ENCODE measurements at places on chromosomes 11 and 22. TPM values are rescaled to one million over a fixed set of nuclear protein-coding genes. Genes with fewer than 3 reads are reported as not detected.

GRCh38 chr22:27556371-27556770 lies 245.2 kb downstream of the MN1 start:
- no peaks in the 10 kb centered on the region for H3K4me1 ChIP-seq
- no peak overlapping the region for H3K27ac ChIP-seq
- no peaks in the 10 kb centered on the region for H3K36me3 ChIP-seq

GRCh38 chr11:64879244-64879900 lies 951 bp upstream of the EHD1 start:
- H3K27me3 ChIP-seq = no peaks in the 10 kb centered on the region
- peak overlapping the region; percentile 93 for H3K27ac ChIP-seq
- H3K36me3 ChIP-seq = peaks cover 28% of the 10 kb centered on the region
- H3K4me3 ChIP-seq = peak overlapping the region; percentile 94
- H3K4me1 ChIP-seq = peaks cover 68% of the 10 kb centered on the region

DNA sequence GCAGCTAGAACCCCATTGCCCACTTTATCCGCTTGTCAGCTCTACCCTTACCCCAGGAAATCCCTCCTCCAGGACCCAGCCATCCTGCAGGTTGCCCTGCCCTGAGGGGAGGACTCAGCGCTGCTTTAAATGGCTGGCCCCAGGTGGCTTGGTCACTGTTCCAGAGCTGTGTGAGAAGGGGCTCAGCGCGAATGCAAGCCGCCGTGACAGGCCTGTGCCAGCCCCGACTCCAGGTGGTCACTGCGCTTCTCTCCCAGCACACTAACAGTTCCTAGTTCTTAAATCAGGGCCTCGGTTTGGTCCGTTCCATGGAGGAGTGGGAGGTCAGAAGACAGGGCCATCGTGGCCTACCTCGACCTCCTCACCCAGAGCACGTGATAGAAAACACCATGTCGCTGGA lies 65.7 kb upstream of the TBCEL start:
- peaks cover 2% of the 10 kb centered on the region for H3K27me3 ChIP-seq
- H3K4me1 ChIP-seq = peaks cover 7% of the 10 kb centered on the region
- DNase-seq = no peak
- no peak overlapping the region for H3K4me3 ChIP-seq

DNA sequence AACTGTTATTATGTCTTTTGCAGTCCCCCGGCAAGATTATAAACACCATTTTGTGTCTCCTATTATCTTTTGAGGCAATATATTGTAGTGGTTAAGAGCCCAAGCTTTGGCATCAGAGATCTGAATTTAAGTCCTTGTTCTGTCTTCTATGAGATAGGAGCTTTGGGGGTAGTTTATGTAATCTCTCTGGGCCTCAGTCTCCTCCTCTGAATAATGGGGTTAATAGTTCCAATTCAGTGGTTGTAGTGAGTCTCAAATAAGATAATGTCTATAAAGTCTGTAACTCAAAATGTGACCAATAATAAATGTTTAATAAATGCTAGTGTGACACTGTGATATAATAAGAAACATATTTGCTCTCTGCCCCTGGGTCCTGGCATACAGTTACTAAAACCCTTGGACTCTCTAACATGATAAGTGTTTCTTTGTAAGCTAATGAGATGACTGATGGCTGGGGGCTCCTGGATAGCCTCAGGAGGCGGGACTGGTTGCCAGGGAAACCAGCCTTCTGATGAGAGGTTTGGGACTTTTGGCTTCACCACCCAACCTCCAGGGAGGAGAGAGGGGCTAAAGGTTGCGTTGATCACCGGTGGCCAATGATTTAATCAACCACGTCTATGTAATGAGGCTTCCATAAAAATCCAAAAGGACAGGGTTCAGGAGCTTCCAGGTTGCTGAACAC lies 183.4 kb upstream of the MTMR2 start:
- H3K27me3 ChIP-seq = no peaks in the 10 kb centered on the region
- peaks cover 8% of the 10 kb centered on the region for H3K4me1 ChIP-seq
- H3K36me3 ChIP-seq = peaks cover 5% of the 10 kb centered on the region
- H3K4me3 ChIP-seq = no peak overlapping the region
- H3K27ac ChIP-seq = no peak overlapping the region

DNA sequence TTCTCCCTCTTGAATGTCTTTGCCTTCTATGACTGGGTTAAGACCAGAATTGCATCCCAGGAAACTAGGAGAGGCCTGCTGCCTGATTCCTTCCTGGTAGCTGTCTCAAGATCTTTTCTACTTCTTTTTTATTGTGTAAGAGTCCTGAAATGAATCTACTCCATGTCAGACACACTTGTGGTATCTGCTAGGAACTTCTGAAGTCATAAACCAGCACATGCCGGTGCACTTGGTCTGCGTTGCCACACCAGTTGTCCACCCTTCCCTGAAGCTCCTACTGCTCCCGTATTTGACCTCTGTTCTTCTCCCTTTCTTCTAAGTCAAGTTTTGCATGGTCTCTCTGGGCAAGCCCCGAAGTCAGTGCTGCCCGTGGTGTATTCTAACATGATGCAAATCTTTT lies 644.2 kb downstream of the ETS1 start:
- no peaks in the 10 kb centered on the region for H3K36me3 ChIP-seq
- H3K4me3 ChIP-seq = no peak overlapping the region
- H3K27me3 ChIP-seq = peaks cover 8% of the 10 kb centered on the region
- no peak for DNase-seq
- no peak overlapping the region for H3K27ac ChIP-seq

- no peak overlapping the region for H3K4me3 ChIP-seq
- H3K27ac ChIP-seq = no peak overlapping the region
- peaks cover 3% of the 10 kb centered on the region for H3K27me3 ChIP-seq
- no peaks in the 10 kb centered on the region for H3K4me1 ChIP-seq
- H3K36me3 ChIP-seq = no peaks in the 10 kb centered on the region
Observed at GRCh38 chr11:8252388-8252787, 11.3 kb downstream of the LMO1 start.

- no peak overlapping the region for H3K27ac ChIP-seq
- peaks cover 45% of the 10 kb centered on the region for H3K36me3 ChIP-seq
- no peak for DNase-seq
- no peak overlapping the region for H3K4me3 ChIP-seq
- H3K4me1 ChIP-seq = no peaks in the 10 kb centered on the region
- H3K27me3 ChIP-seq = no peaks in the 10 kb centered on the region
Observed at GRCh38 chr11:19173964-19174638, 27.7 kb downstream of the CSRP3 start.

GRCh38 chr11:73661035-73661628 lies 14.8 kb downstream of the PLEKHB1 start:
- no peaks in the 10 kb centered on the region for H3K36me3 ChIP-seq
- peak; percentile 87 for DNase-seq
- no peak overlapping the region for H3K4me3 ChIP-seq

GRCh38 chr11:77506857-77507256 lies 33.0 kb upstream of the PAK1 start:
- H3K27me3 ChIP-seq = peaks cover 38% of the 10 kb centered on the region
- H3K27ac ChIP-seq = no peak overlapping the region
- H3K4me3 ChIP-seq = no peak overlapping the region
- H3K36me3 ChIP-seq = no peaks in the 10 kb centered on the region
- DNase-seq = no peak
- H3K4me1 ChIP-seq = no peaks in the 10 kb centered on the region

DNA sequence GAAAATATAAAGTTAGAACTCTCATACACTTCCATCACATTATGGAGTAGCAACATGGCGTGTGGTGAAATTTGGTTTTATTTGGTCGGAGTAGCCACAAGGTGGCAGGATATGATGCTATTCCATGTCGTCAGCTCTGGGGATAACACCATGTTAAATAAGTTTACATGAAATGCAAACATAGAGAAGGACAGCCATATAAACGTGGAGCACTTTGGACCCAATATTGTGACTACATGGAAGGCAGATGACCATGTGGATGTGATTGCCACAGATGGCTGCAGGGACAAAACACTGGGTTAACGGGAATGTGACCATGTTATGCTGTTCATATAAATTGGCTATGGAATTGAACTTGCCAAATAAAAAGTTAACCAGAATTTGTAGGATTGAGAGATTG lies 21.0 kb downstream of the OR5M11 start:
- H3K4me1 ChIP-seq = no peaks in the 10 kb centered on the region
- no peak overlapping the region for H3K27ac ChIP-seq
- DNase-seq = no peak

GRCh38 chr11:66045177-66045639 lies 3.8 kb downstream of the GAL3ST3 start:
- no peak overlapping the region for H3K4me3 ChIP-seq
- no peak overlapping the region for H3K27ac ChIP-seq
- DNase-seq = peak; percentile 86
- H3K4me1 ChIP-seq = peaks cover 17% of the 10 kb centered on the region

- H3K27ac ChIP-seq = no peak overlapping the region
- no peak for DNase-seq
- no peaks in the 10 kb centered on the region for H3K4me1 ChIP-seq
- no peaks in the 10 kb centered on the region for H3K36me3 ChIP-seq
Observed at GRCh38 chr11:94581926-94582325, 14.8 kb downstream of the PIWIL4 start.

DNA sequence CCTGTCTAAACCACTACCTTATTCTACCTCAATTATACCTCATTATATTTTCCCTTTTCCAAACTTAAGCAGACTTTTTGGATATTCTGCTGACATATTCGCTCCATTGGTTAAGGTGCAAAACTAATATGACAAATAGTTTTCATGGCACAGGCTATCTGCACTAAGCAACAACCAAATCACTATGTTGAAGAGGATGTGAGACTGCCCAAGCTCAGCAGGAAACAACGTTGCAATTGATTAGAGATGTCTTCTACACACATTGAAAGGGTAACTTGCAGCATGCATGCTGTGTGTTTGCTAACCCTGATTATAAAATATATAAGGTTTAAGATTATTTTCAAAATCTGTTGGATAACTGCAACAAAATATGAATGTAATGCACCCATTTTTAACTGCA lies 61.6 kb downstream of the STK33 start:
- no peak overlapping the region for H3K4me3 ChIP-seq
- H3K27me3 ChIP-seq = peaks cover 7% of the 10 kb centered on the region
- DNase-seq = no peak
- no peaks in the 10 kb centered on the region for H3K36me3 ChIP-seq
- H3K4me1 ChIP-seq = no peaks in the 10 kb centered on the region
- H3K27ac ChIP-seq = no peak overlapping the region

DNA sequence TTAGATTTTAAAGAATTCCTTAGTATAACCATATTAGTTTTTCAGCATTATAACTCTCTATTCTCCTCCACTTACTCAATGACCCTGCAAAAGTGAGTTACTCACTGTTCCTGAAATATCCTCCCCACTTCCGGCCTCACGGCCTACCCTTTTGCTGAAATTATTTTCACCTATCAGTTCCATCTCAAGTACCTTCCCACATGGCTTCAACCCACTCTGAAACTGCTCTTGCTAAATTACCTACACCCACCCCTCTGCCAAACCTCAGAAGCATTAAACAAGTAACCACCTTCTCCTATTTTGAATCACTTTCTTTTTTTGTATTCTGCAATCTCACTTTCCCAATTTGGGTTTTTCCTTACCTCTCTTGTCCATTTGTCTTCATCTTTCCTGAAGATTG lies 37.7 kb downstream of the OR5P2 start:
- no peak overlapping the region for H3K4me3 ChIP-seq
- H3K36me3 ChIP-seq = no peaks in the 10 kb centered on the region
- no peak overlapping the region for H3K27ac ChIP-seq
- H3K4me1 ChIP-seq = peaks cover 4% of the 10 kb centered on the region
- DNase-seq = no peak

DNA sequence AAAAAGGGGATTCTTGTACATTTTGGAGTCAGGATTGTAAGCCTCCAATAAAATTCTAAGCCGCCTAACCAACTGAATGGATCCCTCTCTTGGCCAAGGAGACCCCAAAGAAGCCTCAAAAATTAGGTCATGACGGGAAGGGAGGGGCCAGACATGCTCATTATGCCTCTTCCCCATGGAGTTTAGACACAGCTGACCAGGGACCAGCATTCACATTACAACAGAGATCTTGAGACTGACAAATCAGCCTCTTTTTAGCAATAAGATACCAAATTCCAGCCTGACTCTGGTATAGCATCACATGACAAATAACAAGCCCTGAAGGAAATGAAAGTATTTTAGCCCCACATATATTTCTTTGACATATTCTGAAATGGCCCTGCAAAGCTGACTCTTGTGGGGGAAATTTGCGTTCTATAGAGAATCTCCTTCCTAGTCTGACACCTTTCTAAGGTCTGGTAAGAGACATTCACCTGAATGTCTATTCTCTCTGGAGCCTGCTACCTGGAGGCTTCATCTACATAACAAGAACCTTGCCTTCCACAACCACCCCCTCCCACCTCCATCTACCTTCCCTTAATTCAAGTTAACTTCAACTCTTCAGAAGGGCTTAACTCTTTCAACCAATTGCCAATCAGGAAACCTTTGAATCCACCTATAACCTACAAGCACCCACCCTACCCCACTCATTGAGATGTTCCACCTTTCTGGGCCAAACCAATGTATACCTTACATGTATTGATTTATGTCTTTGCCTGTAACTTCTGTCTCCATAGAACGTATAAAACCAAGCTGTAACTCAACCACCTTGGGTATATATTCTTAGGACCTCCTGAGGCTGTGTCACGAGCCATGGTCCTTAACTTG lies 10.3 kb downstream of the GAL start:
- H3K36me3 ChIP-seq = no peaks in the 10 kb centered on the region
- peaks cover 36% of the 10 kb centered on the region for H3K27me3 ChIP-seq
- H3K4me3 ChIP-seq = no peak overlapping the region
- no peak overlapping the region for H3K27ac ChIP-seq
- DNase-seq = no peak
- peaks cover 15% of the 10 kb centered on the region for H3K4me1 ChIP-seq

The MAP6 gene
- total RNA-seq = 0.30 TPM

The TSPAN32 gene
- total RNA-seq = 41.4 TPM

The OR51Q1 gene
- total RNA-seq = not detected

The TEAD1 gene
- 0.18 TPM for total RNA-seq

The OR51I1 gene
- not detected for total RNA-seq

The MYOD1 gene
- total RNA-seq = not detected

The SLC29A2 gene
- 10.1 TPM for total RNA-seq

The C11orf52 gene
- not detected for total RNA-seq

The KRTAP5-8 gene
- total RNA-seq = not detected

The SLCO2B1 gene
- not detected for total RNA-seq

The BIK gene
- 1.9 TPM for total RNA-seq

The OR10A2 gene
- total RNA-seq = not detected

The SLC1A2 gene
- not detected for total RNA-seq
